LoVo (cell line): ENCODE measurements at places on chromosomes 1 and 21.
A peak's percentile ranks its signal among the peaks of the same experiment; 100 is the strongest.

GRCh38 chr21:29433366-29434059, 134.8 kb downstream of the BACH1 start:
- DNase-seq = no peak

DNA sequence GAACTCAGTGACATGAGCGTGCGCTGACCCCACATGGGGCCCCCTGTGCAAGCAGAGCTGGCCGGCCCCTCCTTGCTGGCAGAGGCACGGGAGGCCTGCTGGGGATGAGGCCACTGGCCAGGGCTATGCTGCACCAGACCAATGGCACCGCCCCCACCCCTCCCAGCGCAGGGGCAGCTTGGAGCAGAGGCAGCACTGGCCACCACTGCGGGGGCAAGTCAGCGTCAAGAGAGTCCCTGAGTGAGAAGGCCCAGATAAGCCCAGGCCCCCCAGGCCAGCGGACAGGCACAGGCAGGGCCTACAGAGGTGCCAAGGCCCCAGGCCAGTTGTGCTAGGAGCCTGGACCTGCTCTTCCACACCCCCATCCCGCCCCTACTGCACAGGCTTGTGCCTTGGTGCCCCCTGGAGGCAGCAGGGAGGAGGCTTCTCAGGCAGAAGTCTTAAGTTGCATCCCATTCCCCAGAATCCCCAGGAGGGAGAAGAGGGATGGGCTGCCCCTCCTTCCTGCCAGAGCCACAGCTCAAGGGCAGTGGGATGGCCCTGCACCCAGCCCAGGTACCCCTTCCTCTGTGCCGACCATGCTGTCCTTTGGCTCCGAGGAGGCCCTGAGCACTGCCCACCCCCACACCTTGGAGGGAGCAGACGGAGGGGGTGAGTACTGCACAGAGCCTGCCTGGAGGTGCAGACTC, 35.8 kb downstream of the EPHX1 start:
- peak; percentile 22 for DNase-seq

GRCh38 chr21:22421416-22422180, 1423.4 kb downstream of the NCAM2 start:
- no peak for DNase-seq

- DNase-seq = no peak
These were observed 37.5 kb downstream of the ELAPOR1 start for GRCh38 chr1:109151146-109151990.

DNA sequence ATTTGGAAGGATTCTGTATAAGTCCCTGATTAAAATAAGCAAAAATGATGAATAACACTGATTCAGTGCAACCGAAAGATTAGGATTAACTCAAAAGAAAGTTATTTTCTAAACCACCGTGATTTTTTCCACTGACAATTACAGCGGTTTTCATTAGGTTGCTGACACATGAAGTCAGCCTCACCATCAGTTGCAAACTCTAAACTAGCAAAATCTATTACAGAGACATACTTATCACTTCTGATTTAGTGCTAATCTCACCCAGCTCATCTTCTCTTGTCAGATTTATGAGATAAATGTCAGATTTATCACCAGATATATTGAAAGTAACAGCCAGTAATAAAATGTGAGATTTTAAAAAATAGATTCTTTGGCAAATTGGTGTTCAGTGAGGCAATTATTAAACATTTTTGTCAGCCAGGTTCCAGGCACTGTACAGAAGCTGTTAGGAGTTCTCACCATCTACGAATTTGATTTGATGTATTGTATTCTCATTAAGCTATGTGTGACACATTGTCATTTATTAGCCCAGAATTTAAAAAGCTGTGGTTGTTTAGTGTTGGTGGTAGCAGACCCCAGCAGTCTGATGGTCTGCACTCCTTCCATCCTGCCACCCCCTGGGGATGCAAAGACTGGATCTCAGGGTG, 37.3 kb upstream of the LGALS8 start:
- no peak for DNase-seq
